ENCODE measurements at places on chromosomes 2 and 18. TPM values are rescaled to one million over a fixed set of nuclear protein-coding genes. Genes with fewer than 3 reads are reported as not detected.

- no peak for DNase-seq
- no peaks in the 10 kb centered on the region for H3K27me3 ChIP-seq
- no peaks in the 10 kb centered on the region for H3K4me1 ChIP-seq
Observed at GRCh38 chr2:226895579-226895978, 59.7 kb downstream of the RHBDD1 start.

DNA sequence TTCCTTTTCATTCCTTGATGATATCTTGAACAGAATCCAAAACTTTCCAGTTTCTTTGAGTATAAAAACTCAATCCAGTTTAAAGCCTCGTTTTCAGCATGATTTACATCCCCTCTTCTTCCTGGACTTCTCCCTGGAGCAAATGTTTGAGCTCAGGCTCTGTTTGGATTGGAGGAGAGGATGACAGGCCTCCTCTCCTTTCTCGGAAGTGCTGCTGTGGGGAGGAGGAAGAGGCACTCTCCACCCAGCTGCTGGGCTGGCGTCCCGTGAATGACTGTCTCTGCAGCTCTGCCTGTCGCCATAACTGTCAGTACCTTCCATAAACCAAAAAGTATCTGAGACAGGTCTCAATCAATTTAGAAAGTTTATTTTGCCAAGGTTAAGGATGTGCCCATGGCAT is 238.2 kb upstream of the AGAP1 start:
- no peak overlapping the region for H3K4me3 ChIP-seq
- no peaks in the 10 kb centered on the region for H3K27me3 ChIP-seq
- no peaks in the 10 kb centered on the region for H3K36me3 ChIP-seq
- no peak overlapping the region for H3K27ac ChIP-seq
- DNase-seq: no peak

DNA sequence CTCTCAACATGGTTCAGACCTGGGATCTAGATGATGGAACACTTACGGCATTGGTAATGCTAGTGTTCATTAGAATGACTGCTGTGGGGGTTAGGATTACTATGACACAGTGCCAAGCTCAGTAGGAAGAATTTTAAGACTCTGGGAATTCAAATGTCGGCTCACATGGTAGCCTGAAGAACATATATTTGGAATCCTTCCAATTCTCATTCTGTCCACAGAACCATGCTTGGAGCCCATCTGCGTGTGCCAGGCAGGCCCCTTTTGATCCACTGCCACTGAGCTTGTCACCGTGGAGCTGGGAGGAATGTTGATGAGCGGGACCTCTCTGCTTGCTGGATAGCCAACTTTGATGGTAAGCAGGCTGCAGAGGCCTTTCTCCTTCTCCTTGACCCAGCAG is 322.0 kb upstream of the SOX11 start:
- H3K27ac ChIP-seq: no peak overlapping the region
- no peaks in the 10 kb centered on the region for H3K36me3 ChIP-seq
- H3K4me3 ChIP-seq: no peak overlapping the region
- no peaks in the 10 kb centered on the region for H3K4me1 ChIP-seq

DNA sequence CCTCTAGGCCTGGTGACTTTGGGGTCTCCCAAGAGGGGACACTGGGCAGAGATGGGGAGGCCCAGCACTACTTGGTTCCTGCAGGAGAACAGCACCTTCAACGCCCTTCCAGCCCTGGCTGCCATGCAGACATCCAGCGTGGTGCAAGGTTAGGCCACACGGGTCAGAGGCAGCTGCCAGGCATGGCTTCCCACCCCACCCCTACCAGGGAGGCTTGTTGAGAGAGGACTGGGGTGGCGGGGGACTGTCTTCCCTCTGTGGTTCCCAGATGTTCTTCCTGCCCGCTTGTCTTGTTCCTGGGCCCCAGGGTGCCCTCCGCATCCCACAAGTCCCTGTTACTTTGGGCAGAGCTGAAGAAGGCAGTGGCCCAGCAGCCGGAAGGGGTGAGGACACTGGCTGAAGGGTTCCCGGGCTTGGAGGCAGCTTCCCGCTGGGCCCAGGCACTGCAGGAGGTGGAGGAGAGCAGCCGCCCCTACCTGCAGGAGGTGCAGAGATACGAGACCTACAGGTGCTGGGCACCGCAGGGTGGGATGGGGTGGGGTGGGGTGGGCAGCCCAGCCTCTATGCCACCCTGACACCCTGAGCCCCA is 4.5 kb downstream of the PROM2 start:
- no peaks in the 10 kb centered on the region for H3K36me3 ChIP-seq
- no peaks in the 10 kb centered on the region for H3K27me3 ChIP-seq
- no peak for DNase-seq

- H3K27me3 ChIP-seq: peaks cover 98% of the 10 kb centered on the region
- H3K4me1 ChIP-seq: peaks cover 30% of the 10 kb centered on the region
- no peak overlapping the region for H3K4me3 ChIP-seq
- H3K27ac ChIP-seq: no peak overlapping the region
- no peaks in the 10 kb centered on the region for H3K36me3 ChIP-seq
- no peak for DNase-seq
Observed at GRCh38 chr2:66443186-66443978, 8.5 kb downstream of the MEIS1 start.

DNA sequence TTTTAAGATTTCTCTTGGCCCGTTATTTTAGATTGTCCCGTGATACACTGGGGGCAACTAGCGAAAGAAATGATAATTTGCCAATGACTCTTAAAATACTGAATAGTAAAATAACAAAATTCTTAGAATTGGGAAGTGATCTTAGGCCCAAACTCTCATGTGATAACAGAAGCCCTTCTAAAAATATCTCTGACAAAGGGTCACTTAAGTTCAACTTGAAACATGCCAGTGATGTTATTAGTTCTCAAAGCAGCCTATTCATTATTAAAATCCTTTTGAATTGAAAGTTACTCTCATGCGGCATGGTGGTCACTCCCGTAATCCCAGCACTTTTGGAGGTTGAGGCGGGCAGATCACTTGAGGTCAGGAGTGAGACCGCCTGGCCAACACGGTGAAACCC is 920.9 kb downstream of the NRXN1 start:
- H3K27me3 ChIP-seq: no peaks in the 10 kb centered on the region
- H3K4me1 ChIP-seq: no peaks in the 10 kb centered on the region
- H3K36me3 ChIP-seq: no peaks in the 10 kb centered on the region
- no peak overlapping the region for H3K27ac ChIP-seq
- no peak overlapping the region for H3K4me3 ChIP-seq
- DNase-seq: no peak

DNA sequence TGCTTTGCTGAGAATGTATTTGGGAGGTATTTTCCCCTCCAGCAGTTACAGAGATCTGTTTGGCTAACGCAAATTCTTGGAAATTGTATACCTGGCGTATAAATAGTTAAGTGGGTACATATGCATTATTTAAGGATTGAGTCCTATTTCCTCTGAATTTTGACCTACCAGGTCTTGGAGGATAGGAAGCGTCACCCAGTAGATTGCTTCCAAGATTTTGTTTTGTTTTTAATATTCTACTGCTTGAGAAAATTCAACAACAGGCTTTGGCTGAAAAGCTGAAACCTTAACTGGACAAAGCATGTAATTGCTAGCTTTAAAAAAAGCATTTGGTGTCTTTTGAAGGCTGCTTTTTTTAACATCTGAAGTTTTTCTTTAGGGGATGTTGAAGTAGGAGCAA is 150.1 kb downstream of the WDSUB1 start:
- H3K4me1 ChIP-seq: peaks cover 13% of the 10 kb centered on the region
- H3K27ac ChIP-seq: no peak overlapping the region
- H3K4me3 ChIP-seq: no peak overlapping the region
- no peak for DNase-seq

- no peaks in the 10 kb centered on the region for H3K4me1 ChIP-seq
- DNase-seq: no peak
- no peak overlapping the region for H3K27ac ChIP-seq
- H3K36me3 ChIP-seq: no peaks in the 10 kb centered on the region
- H3K4me3 ChIP-seq: no peak overlapping the region
Observed at GRCh38 chr2:67565761-67566160, 168.6 kb downstream of the ETAA1 start.

- no peak overlapping the region for H3K27ac ChIP-seq
- H3K4me3 ChIP-seq: no peak overlapping the region
- H3K4me1 ChIP-seq: no peaks in the 10 kb centered on the region
- no peaks in the 10 kb centered on the region for H3K27me3 ChIP-seq
- no peaks in the 10 kb centered on the region for H3K36me3 ChIP-seq
Observed at GRCh38 chr18:25661831-25662230, 309.9 kb upstream of the ZNF521 start.

DNA sequence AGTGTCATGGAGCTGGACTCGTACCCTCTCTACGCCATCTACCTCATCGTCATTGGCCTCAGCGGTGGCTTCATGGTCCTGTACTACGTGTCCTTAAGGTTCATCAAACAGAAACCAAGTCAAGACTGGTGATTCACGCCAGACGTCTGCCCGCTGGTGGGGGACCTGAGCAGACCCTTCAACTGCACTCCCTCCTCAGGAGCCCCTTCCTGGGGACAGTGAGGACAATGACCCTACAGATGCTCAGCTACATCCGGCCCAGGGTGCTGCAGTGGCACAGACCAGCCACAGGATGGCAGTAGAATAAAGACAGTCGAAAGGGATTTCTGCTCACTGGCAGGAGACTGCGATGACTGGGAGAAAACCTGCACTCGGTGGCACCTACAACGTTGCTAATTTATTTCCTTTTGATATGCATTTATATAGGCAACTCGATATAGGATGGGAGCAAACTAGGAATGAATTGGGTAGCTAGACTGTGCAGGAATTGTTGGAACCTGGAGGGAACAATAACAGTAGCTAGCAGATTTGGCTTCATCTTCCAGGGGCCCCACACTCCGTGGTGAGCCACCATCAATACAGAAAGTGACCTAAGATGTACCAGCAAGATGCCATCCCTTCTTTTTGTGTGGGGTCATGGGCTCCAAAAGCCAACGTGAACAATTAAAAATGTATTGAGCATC is 39.2 kb downstream of the ABCG8 start:
- DNase-seq: no peak
- H3K27me3 ChIP-seq: no peaks in the 10 kb centered on the region
- no peaks in the 10 kb centered on the region for H3K36me3 ChIP-seq
- H3K4me1 ChIP-seq: no peaks in the 10 kb centered on the region
- no peak overlapping the region for H3K27ac ChIP-seq

DNA sequence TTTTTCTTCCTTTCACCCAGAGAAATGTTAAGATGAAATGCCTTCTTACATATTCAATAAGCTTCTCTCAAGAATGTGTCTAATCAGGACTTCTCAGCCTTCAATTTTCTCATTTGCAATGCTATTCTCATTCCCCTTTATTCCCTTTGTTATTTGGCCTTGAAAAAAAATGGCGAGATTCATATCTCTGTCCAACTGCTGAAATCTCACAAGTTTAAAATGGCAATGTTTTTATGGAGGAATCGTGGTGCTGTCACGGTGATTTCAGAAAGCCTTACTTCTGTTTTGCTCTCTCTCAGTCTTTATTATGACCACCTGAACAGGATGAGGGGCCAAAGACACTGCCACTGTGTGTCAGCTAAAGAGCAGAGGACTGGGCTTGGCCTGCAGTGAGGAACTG is 928.5 kb downstream of the DCC start:
- H3K27ac ChIP-seq: no peak overlapping the region
- no peaks in the 10 kb centered on the region for H3K36me3 ChIP-seq
- no peaks in the 10 kb centered on the region for H3K4me1 ChIP-seq
- no peaks in the 10 kb centered on the region for H3K27me3 ChIP-seq
- no peak overlapping the region for H3K4me3 ChIP-seq
- no peak for DNase-seq

- no peaks in the 10 kb centered on the region for H3K4me1 ChIP-seq
- H3K27me3 ChIP-seq: no peaks in the 10 kb centered on the region
- DNase-seq: no peak
- H3K27ac ChIP-seq: no peak overlapping the region
- no peaks in the 10 kb centered on the region for H3K36me3 ChIP-seq
Observed at GRCh38 chr2:218432676-218433365, 13.9 kb downstream of the VIL1 start.

DNA sequence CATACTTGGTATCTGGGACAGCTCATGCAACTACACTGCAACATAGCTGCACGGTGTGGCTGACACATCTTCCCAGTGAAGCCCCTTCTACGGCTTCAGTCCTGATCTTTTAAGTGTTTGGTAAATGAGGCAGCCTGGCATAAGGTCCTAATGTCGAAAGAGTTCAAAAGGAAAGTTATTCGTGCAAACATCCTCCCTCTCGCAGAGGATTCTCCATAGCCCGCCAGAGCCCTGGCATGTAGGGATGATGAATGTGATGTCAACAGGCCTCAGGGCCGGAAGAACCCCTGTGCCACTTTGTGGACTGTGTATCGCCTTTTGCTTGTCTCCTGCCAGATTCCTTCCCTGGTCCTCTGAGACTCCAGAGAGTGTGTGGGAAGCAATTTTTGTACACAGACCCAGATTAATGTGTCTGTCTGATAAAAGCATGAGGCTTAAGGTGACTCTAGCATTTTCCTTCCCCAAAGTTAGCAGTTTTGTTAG is 88.5 kb downstream of the SOCS6 start:
- no peak overlapping the region for H3K27ac ChIP-seq
- H3K27me3 ChIP-seq: no peaks in the 10 kb centered on the region
- H3K4me3 ChIP-seq: no peak overlapping the region
- no peaks in the 10 kb centered on the region for H3K4me1 ChIP-seq

- no peak overlapping the region for H3K27ac ChIP-seq
- H3K4me3 ChIP-seq: no peak overlapping the region
- no peaks in the 10 kb centered on the region for H3K36me3 ChIP-seq
- H3K4me1 ChIP-seq: peaks cover 11% of the 10 kb centered on the region
- H3K27me3 ChIP-seq: no peaks in the 10 kb centered on the region
- no peak for DNase-seq
Observed at GRCh38 chr18:28044036-28044435, 132.9 kb downstream of the CDH2 start.

DNA sequence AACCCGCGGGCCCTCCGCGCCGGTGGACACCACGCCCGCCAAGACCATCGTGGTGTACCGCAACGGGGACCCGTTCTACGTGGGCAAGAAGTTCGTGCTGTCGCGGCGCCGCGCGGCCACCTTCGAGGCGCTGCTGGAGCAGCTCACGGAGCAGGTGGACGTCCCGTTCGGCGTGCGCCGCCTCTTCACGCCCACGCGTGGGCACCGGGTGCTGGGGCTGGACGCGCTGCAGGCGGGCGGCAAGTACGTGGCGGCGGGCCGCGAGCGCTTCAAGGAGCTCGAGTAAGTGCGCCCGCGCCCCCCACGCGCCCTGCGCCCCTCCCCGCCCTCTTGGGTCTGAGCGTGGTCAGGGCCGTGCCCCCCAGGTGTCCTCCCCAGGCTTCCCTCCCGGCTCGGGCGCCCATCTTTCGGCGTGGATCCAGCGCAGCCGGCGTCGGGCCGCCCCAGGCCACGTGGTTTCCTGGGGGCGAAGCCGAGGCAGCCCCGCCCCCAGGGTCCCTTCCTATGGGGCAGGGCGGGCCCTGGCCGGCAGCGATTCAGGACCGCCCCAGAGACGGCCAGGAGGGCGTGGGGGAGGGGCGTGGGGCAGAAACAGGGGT is 481 bp downstream of the DCDC2C start:
- H3K36me3 ChIP-seq: no peaks in the 10 kb centered on the region
- H3K4me3 ChIP-seq: no peak overlapping the region
- DNase-seq: no peak
- H3K27me3 ChIP-seq: peaks cover 18% of the 10 kb centered on the region

HOXD12 gene
- not detected for polyA plus RNA-seq

ITSN2 gene
- polyA plus RNA-seq: 26.0 TPM

MCM6 gene
- 0.74 TPM for polyA plus RNA-seq

MC5R gene
- not detected for polyA plus RNA-seq

All from CD14-positive monocyte (primary cell).